Sciatic nerve (tissue), 2 donors: ENCODE measurements at places on chromosomes 2 and 18.
A peak's percentile ranks its signal among the peaks of the same experiment; 100 is the strongest.

- no peak for DNase-seq
Observed at GRCh38 chr2:105640246-105640645, 104.5 kb upstream of the NCK2 start.

GRCh38 chr2:197256021-197256420 is 54.6 kb downstream of the ANKRD44 start:
- DNase-seq: no peak

GRCh38 chr2:73992036-73992435 is 7.3 kb downstream of the TET3 start:
- no peak for DNase-seq

DNA sequence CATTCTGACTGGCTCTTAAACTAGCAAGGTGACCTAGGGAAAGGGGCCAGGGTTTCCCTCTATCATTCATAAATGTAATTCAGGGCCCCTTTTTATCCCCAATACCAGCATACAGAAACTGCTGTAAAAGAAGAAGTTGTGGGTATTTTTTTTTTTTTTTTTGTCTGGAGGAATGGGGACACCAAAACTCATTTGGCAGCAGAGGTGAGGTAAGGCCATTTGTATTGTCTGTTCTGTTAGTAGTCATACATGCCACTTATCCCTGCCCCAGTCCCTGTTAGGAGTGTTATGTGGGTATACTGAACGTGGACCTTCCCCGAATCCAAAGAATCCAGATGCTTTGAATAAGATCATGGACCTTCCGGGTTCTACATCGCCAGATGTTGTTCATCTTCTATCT is 1.7 kb downstream of the SEPTIN2 start:
- DNase-seq: no peak

DNA sequence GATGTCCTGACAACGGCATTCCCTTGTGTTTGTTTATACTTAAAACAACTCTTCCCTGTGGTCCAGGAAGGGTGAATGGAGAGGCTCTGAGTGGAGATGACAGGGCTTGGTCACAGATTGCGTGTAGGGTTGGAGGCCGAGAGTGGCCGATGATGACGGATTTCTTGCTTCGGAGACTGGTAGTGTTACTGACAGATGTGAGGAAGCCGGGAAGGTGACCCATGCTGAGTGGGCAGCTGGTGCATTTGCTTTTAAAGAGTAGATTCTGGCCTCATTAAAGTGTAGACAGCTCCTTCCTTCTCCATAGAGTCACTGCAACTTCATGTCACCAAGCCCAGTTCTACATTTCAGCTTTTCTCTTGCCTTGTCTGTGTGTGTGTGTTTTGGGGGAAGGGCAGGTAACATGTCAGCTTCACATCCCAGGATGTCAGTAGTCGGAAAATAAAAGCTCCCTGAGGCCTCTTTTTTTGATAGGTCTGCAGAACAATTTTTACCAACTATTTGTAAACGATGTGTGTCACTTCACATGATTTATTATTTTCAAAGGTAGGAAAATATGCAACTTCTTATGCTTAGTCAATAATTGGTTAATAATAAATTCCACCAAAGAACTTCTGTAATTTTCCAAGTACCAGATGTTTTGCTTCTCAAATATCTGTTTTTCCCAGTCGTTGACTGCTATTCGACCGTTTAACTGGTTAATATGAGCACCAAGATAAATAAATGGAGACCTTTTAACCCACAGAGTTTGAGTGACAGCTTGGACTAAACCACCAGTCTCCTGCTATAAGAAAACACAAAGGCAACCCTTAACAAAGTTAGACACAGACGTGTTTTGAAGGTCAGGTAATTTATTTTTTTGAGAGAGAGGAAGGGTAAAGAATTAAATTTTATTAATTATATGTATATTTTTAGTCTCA is 436.9 kb downstream of the SLC4A3 start:
- DNase-seq: no peak

DNA sequence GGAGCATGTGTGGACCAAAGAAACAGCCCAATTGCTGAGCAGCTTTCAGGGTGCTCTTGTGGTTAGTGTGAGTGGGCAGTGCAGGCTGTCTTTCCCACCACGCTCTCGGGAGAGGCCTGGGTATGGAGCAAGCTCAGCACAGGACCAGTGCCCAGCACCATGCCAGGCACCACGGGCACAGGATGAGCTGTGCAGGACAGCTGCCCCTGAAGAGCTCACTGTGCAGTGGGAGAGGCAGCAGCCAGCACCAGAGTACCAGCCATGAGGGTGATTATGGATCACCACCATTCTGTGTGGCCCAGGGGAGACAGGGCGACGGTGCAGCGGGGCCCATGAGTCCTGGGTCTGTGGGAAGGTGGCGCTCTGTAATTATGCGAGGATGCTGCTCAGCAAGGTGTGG is 29.7 kb upstream of the FAHD2A start:
- DNase-seq: peak; percentile 25

- no peak for DNase-seq
Observed at GRCh38 chr2:189382668-189383067, 58.6 kb upstream of the WDR75 start.
